Stimulated activated CD4-positive, alpha-beta T cell treated with anti-CD3 and anti-CD28 coated beads, Interleukin-1b, Interleukin-23, amount 100 ng/mL, for 1 hour (primary cell): ENCODE measurements at places on chromosomes 5 and 9.

- no peak for DNase-seq
Observed at GRCh38 chr9:120781236-120781635, 12.0 kb downstream of the FBXW2 start.

GRCh38 chr5:19258686-19259085 lies 729.3 kb downstream of the CDH18 start:
- DNase-seq, result no peak

- DNase-seq, result no peak
Observed at GRCh38 chr5:63085561-63085960, 506.9 kb downstream of the LRRC70 start.

GRCh38 chr9:1458503-1458902 lies 408.3 kb downstream of the DMRT2 start:
- DNase-seq, result no peak

DNA sequence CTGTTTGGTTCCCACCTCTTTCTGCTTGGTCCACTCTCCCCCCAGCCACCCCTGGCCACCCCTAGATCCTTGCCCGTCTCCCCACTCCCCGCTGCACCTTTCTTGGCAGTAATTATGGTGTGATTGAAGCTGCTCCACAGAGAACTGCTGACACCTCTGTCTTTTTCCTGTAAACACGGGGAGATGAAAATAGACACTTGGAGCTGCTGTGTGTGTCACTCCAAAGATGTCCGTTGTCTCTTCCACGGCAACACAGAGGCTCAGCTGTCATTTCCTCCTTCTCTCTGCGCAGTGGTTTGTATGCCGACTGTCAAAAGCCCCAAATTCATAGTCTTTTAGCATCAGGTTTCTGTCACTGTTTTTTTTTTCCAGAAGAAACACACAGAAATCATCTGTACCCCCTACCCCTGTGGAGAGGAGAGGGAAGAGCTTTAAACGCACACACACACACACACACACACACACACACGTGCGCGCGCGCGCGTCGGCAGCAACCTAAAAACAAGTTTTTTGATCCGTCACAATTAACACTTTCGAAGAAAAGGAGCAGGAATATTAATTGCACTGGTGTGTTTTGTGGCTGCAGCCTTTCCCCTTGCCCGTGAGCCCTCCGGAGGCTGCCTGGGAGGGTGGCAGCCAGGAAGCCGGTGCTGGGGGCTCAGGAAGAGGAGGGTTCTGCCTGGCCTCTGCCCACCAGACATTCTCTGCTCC lies 39.8 kb downstream of the ASS1 start:
- no peak for DNase-seq

DNA sequence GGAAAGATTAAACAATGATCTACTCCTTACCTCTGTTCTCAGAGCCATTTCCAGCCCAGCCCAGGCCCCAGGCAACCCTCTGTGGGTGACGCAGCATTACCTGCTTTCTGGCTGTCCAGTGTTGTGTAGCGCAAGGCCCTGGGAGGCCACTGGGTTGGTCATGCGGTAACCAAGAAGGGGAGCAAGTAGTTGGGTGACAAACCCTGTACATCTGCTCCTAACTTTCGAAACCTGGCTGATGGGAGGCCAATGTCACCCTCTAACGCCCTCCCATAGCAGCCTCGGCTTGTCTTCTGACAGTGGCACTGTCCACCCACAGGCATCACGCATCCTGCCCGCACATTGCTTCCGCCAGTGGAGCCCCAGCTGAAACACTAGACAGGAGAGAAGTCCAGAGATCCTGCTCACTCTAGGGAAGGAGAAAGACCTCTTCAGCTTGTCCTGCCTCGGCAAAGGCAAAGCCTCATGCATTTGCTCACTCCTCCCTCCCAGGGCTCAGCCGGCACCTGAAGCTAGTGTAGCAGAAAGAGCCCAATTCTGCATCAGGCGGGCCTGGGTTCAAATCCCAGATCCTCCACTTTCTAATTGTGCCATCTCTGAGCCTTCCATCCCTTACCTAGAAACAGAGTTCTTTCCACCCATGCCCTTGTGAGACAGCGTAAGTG lies 94.6 kb downstream of the ADAMTS2 start:
- no peak for DNase-seq

DNA sequence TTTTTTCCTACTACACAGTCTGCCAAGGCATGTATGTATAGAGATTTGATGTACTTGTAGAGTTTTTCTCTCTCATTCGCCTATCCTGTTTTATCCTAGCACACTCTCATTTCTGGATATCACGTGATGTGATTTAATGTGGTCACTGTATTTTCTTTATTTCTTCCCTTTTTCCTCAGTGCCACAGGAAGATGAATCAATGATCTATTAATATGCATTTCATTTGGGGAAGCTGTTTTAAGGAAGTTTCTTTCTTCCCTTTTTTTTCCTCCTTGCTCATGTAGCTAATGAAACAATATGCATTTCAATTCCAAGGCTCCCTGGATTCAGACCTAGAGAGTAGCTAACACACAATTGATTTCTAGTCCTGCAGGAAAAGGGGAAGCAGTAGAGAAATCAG lies 506.3 kb upstream of the WWC1 start:
- DNase-seq, result no peak

- DNase-seq, result no peak
Observed at GRCh38 chr5:158958021-158958994, 141.4 kb downstream of the EBF1 start.

GRCh38 chr9:76198336-76198735 lies 195.9 kb downstream of the RFK start:
- no peak for DNase-seq

DNA sequence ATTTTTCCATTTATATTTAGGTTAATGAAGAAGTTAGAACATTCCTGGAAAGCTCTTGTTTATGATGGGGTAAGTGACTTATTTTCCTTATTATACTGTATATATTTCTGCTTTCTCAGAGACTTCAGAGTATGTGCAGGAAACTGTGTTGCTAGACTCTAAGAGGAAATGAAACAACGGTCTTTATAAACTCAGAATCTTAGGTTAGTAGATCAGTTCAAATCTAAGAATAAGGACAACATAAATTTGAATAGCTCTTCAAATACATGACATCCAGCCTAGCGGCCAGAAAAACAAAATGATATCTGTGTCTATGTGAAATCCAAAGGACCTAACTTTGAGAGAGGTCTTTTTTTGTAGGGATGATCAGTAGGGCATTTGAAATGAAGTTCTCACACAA lies 94.3 kb downstream of the PRKACG start:
- DNase-seq, result no peak

DNA sequence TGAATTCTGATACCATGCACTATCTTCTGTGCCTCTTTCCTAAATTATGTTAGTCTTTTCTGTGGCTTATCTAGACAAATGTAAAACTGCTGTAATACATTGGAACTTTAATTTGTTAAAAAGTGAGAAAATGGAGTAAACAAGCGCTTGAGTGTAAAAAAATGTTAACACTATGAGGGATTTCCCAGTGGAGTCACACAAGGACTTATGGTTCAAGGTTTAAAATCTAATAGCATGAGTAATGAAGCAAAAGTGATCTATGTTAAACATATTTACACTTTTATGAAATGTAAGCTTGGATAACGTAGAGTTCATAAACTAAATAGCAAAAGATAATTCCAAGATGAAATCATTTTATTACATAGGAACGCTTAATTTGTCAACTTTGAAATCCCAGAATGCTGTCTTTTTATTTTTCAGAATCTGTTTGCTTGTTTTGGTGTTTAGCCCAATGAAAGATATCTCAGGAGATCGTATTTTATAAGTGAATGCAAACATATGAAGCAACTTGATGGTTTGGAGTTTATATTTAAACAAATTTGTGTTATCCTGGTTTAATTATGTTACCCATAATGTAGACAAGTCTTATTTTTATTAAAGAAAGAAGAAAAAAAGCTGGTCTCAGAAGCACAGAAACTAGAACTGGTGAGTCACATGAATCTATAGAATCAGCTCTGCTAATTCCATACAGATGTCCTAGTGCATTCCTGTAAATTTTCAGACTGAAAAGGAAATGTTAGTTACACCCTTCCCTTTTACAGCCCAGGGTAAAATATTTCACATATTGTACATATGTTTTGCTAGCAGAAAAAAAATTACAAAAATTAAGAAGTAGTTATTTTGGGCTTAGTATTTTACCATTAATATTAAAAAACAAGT lies 34.2 kb upstream of the FBN2 start:
- no peak for DNase-seq

GRCh38 chr5:65695162-65695755 lies 26.6 kb downstream of the SGTB start:
- DNase-seq, result no peak

- no peak for DNase-seq
Observed at GRCh38 chr9:120859361-120859760, 16.6 kb upstream of the PSMD5 start.

DNA sequence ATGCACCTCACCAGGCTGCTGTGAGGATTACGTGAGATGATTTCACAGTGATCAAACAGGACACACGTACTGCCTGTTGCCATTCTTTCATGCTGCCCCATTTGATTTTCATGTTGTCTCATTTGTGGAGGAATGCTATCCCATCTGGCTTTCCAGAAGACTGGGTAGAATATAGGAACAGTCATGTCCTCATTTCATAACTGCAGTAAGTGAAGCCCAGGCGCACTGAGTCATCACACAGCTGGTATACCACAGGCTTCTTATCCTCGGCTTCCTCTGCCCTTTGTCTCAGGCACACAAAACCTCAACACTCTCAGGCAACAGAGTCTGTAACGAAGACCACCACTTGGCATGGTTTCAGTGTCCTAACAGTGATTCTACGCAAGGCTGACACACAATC lies 62.3 kb downstream of the LHFPL2 start:
- DNase-seq, result no peak

DNA sequence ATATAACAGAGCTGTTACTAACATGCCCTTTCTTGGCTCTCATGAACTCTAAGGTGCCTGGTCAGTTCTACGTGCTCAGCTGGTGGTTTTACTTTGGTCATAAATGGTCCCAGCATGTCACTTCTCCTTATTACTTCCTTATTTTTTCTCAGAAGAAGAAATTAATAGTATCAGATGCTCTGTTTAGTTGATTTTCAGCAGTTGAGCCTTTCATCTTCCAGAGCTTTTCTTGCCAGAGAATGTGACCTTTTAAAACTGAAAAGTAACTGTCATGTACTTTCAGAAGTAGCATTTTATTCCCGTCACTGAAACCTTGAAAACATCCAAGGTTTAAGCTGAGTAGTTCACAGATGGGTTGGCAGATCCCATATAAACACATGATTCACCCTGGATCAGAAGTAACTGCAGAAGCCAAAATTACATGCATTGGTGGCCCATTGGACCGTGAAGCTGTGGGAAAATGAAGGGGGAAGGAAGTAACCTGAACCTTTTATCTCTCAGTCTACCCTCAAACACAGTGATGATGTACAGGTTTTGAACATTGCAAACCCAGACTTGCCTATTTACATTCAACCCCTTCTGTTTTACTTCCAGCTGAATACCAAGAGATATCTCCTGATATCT lies 50.5 kb downstream of the HACD4 start:
- no peak for DNase-seq

- DNase-seq, result no peak
Observed at GRCh38 chr9:28583832-28584231, 1010.6 kb upstream of the C9orf72 start.

GRCh38 chr5:13553896-13554295 lies 390.6 kb downstream of the DNAH5 start:
- no peak for DNase-seq

- no peak for DNase-seq
Observed at GRCh38 chr9:74447451-74448193, 49.5 kb upstream of the RORB start.

- DNase-seq, result no peak
Observed at GRCh38 chr5:135221187-135221473, 177.9 kb downstream of the MACROH2A1 start.

- DNase-seq, result no peak
Observed at GRCh38 chr9:87594194-87594593, 96.5 kb downstream of the DAPK1 start.

- DNase-seq, result no peak
Observed at GRCh38 chr9:128190516-128191405, 611 bp downstream of the CIZ1 start.

DNA sequence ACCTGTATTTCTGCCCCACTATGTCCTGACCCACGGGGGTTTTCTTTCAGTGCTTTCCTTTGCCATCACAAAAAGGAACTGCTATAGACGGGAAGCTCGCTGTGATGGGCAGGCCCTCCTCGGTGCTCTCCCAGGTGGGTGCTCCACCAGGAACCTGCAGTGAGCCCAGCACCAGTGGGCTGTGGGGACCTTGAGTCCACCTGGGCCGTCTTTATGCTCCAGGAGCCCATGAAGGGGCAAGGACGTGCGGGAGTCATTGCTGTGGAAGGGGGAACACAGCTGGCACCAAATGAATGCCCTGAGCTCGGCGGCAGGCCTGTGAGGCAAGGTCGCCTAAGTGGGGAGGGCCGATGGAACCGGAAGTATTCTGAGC lies 36.7 kb upstream of the SLC6A3 start:
- DNase-seq, result no peak

DNA sequence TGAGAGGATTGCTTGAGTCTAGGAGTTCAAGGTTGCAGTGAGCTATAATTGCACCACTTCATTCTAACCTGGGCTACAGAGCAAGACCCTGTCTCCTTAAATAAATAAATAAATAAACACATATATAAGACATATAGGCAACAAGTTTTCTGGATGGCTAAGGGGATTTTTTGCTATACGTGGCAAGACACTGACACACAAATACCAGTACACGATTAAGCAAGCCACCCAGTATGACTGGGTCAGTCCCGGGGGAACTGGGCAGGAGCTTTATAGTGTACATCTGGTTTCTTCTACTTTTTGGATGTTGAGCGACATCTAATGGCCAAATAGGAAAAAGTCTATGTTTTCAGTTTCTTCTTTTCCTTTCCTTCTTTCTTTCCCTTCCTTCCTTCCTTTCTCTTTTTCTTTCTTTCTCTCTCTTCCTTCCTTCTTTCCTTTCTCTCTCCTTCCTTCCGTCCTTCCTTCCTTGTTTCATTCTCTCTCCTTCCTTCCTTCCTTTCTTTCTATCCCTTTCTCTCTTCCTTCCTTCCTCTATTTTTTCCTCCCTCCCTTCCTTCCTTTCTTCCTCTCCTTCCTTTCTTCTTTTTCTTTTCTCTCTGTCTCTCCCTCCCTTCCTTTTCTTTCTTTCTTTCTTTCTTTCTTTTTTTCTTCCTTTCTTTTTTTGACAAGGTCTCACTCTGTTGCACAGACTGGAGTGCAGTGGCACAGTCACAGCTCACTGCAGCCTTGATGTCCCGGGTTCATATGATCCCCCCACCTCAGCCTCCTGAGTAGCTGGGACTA lies 47.0 kb upstream of the PLIN2 start:
- no peak for DNase-seq

- DNase-seq, result no peak
Observed at GRCh38 chr9:134375011-134375390, 48.7 kb downstream of the RXRA start.

GRCh38 chr9:94809778-94810177 lies 83.3 kb downstream of the AOPEP start:
- no peak for DNase-seq

- no peak for DNase-seq
Observed at GRCh38 chr9:133987946-133988665, 4.0 kb downstream of the VAV2 start.

GRCh38 chr5:129905473-129906176 lies 1.4 kb downstream of the CHSY3 start:
- DNase-seq, result no peak
